Esophagus muscularis mucosa (tissue), 4 donors: ENCODE measurements at places on chromosomes 2 and 18. TPM values are rescaled to one million over a fixed set of nuclear protein-coding genes. Genes with fewer than 3 reads are reported as not detected.

GRCh38 chr18:5853253-5853652 lies 42.1 kb downstream of the TMEM200C start:
- no peak for DNase-seq

DNA sequence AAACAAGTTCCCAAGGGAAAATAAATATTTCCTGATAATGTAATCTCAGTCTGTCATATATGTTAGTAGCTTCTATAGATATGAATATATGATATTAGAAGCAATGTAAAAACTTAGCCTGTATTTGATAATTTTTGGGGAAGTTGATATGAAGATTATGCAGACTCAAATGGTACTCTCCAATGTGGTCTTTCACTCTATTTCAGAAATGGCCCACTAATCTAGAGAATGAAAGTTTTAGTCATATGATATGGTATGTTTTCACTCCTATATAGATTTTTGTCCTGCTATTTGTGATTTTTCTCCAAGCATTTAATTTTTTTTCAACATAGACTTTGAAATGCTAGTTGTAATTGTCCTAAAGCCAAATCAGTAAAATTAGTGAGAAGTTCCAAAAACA lies 236.7 kb upstream of the BOD1L2 start:
- DNase-seq, result no peak

The STK25 gene
- 148 TPM for total RNA-seq

GRCh38 chr18:40752316-40752715 lies 1202.7 kb upstream of the PIK3C3 start:
- no peak for DNase-seq
